ENCODE measurements at places on chromosomes 2 and 18.
A peak's percentile ranks its signal among the peaks of the same experiment; 100 is the strongest.

GRCh38 chr2:47422016-47422415 is 19.1 kb downstream of the MSH2 start:
- no peak for DNase-seq

DNA sequence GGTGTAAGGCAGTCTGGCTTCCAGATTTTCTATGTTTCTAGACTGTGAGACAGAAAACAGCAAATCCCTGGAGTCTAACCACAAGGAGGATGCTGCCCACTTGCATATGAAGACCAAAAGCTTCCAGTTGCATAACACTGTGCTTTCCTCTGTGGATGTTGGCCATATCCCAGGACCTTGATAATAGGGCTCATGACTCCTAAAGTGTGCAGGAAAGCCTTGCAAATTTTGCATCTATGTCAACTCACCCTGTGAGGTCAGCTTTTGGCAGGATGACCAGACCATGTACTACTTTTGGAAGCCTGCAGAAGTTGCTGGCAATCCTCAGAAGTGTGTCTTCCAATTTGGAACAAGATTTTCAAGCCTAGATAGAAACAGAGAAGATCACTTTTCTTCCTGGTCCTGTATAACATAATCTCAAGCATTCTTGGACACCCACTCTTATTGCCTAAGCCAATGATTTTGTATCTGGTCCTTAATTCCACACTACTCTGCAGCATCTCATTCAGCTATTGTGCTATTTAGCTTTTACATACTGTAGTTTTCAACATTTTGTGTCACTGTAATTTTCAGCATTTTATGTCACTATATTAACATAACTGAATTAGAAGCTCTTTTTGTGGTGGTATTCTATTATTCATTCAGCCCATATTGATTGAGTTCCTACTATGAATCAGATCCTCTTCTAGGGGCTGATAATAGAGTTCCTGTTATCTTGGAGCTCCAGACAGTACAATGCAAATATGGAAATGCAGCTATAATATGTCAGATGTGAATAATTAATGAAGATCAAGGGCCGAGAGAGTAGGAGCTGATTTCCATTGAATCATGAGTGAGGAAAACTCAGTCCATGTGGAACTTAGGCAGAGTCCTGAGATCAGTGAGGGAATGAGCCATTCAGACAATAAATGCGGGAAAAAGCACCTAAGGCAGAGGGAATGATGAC is 85.3 kb upstream of the RAB27B start:
- peak; percentile 86 for DNase-seq

DNA sequence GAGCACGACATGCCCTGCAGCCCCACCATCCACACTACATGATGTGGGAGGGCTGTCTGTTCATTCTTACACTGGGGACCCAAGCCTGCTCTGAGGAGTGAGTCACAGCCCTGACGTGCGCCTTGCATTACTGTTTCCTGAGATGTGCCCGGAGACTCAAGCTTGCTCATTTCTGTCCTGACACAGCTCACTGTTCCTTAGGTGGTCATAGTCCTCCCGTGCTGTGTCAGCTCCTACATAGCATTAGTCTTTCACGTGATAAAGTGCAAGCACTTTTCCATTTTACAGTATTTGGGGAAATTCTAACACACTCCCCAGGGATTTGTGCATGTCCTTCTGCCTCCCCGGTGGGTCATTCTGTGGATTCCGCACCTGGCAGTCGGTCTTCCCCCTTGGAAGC is 46.2 kb upstream of the TRIM43B start:
- no peak for DNase-seq

- DNase-seq = no peak
These were observed 47.2 kb downstream of the MEP1B start for GRCh38 chr18:32237049-32237448.

DNA sequence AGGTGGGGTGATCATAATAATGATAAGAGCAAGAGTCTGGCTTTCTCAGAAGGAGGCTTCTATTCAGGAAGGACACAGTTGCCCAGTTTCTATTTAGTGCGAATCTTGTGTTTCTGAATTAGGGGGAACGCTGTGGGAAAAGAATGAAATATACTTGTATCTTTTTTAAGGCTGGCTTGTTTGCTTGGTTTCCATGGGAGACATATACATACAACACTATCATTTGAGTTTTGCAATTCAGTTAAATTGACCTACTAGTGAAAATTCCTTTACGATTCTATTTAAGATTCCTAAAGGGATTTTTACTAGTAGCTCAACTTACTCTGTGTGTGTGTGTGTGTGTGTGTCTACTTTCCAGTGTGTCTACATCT is 24.7 kb upstream of the ANKRD62 start:
- no peak for DNase-seq

DNA sequence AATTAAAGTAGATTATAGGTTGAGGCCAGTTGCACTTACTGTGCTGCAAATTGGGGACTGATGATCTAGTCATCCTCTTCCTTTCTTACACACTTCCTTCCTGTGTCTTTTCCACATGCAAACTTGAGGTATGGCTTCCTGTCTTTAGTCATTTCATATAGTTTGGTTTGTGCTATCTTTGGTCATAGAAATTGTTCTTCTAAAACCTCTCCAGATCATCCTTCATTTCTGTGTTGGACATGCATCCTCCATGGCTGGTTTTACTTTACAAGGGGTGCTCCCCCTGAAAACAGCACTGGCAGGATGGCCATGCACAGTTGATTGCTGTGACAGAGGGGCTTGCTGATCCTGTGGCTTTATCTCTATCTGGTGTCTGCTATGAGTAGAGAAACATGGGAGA is 36.5 kb downstream of the MGAT5 start:
- no peak for DNase-seq

GRCh38 chr2:30565851-30566358 is 118.9 kb downstream of the LCLAT1 start:
- peak; percentile 34 for DNase-seq

All from tongue (tissue), 3 donors.